ENCODE measurements at places on chromosomes 2 and 18.

- no peak for DNase-seq
Observed at GRCh38 chr18:32548688-32549087, 78.0 kb upstream of the GAREM1 start.

- no peak for DNase-seq
Observed at GRCh38 chr2:59680863-59681262, 872.6 kb downstream of the BCL11A start.

DNA sequence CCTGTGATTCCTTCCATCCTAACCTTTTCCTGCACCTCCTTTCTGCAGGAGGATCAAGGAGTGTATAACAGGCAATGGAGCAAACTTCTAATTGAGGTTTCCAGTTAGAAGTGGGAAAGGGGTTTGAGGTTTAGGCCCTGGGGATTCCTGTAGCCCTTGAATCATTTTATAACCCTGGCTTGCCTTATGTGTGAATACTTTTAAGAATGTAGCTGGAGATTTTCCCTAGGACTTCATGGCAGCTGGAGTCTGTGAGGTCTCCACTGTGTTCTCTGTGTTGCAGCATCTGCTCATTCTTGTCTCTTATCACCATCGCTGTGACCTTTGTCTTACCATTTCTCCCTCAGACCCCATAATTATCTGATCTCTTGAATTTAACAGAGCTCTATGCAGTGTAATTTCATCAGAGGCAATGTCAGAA lies 370.2 kb upstream of the SLC14A2 start:
- DNase-seq = no peak

GRCh38 chr2:79511320-79511951 lies 1.4 kb upstream of the CTNNA2 start:
- DNase-seq = no peak

DNA sequence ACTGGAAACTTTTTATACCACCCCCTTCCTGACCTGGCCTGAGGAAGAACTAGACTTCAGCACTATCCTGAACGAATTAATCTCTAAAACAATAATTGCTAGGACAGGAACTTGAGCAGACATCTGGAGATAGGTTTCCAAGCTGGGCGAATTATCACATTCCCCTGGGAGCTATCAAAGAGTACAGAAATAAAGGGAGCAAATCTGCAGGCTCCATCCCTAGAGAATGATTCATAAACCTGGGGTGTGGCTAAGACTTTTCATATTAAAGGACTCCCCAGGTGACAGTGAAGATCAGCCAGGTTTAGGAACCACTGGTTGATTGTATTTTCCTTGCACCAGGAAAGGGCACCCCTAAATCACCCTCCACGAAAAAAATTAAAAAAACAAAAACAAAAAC lies 105.6 kb upstream of the NOL4 start:
- DNase-seq = no peak

- no peak for DNase-seq
Observed at GRCh38 chr2:33763671-33764310, 164.7 kb upstream of the FAM98A start.

GRCh38 chr2:223465793-223466192 lies 136.4 kb downstream of the SCG2 start:
- DNase-seq = peak; percentile 92

GRCh38 chr18:23528580-23529472 lies 25.5 kb downstream of the RMC1 start:
- DNase-seq = no peak

- no peak for DNase-seq
Observed at GRCh38 chr2:157894694-157895435, 18.7 kb upstream of the ACVR1 start.

Data from coronary artery (tissue), 2 donors.